ENCODE measurements at places on chromosomes 1 and 21. TPM values are rescaled to one million over a fixed set of nuclear protein-coding genes. Genes with fewer than 3 reads are reported as not detected.

DNA sequence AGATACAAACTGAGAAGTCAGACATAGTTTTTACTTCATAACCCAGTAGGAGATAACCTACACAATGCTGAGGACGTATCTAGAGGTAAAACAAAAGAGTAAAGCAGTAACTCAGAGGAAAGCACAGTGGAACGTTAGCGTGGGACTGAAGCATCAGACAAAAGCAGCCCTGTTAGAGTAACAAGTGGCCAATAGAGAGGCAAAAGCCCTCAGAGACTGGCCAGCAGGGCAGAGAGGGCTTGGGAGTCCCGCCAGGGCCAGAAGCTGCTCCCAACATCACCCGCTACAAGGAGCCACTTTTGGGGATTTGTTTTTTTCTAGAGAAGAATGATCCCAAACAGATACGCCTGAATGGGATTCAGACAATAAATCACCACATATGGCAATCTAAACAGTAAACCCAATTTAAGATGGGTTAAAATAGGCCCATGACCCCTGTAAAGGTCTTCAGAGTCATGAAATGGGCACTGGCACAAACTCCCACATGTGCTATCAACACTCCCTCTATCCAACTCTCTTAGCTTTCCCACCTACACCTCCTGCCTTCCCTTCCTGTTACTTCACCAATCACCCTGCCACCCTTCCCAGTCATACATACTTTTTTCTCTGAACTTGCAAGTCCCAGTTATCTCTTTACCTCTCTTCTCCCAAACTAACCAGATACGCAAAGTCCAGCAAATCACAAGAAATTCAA, 17.2 kb downstream of the TADA1 start:
- no peak for DNase-seq

C1orf116 gene
- 108 TPM for total RNA-seq

DNA sequence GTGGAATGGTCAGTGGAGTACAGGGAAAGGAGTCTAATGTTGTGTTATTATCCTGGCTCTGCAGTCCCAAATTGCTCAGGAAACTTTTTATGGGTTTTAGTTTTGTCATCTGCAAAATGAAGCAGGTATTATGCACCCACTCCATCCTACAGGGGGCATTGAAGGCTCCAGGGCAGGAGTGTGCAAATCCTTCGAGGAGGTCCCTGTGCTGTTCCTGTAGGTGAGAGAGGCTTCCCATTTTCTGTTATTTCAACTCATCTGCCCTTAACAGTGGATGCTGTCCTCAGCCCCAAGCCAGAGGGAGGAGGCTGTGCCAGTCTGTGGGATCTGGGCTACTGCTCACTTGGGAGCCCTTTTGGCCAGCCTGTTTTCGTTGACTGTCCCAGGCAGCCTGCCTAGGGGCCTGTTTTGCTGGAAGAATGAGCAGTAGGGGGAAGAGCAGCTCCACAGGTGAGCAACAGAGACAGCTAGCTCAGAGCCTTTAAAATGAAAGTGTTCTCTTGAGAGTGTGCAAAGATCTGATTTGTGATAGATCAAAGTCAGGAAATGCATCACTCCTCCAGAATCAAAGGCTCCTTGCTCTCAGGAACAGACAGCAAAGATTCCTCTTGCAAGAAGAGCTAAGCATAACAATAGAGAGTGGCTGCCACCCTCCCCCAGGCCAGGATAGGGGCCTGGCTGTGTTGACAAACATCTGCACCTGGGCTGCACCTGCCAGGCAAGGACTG, 317.6 kb upstream of the PROX1 start:
- no peak for DNase-seq

OPRD1 gene
- 1.1 TPM for total RNA-seq

DNA sequence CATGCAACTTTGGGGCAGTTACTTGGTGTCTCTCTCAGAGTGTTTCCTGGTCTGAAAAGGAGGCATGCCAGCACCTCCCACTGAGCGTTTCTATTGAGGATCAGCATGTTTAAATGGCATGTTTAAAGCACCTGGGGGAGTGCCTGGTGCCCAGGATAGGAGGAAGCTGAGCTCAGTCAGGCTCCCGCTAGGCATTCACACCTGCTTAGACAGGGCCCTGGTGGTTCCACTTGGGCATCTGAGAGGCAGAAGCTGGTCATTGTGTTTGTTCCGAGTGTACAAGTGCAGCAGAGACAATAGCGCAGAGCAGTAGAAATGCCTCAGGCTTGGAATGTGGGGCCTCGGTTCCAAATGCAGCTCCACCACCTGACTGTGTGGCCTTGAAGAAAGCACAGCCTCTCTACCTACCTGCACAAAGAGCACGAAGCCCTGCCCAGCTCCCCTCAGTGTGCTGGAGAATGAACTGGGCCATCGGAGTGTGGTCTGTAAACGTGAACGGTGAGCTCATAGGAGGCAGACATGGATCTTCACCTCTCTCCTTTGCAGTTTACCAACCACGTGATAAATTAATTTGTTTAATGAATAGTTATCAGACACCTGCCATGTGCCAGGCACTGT, 20.3 kb upstream of the TMEM222 start:
- no peak for DNase-seq

- no peak for DNase-seq
These were observed 207.9 kb upstream of the LYPLAL1 start for GRCh38 chr1:218965821-218966220.

DNA sequence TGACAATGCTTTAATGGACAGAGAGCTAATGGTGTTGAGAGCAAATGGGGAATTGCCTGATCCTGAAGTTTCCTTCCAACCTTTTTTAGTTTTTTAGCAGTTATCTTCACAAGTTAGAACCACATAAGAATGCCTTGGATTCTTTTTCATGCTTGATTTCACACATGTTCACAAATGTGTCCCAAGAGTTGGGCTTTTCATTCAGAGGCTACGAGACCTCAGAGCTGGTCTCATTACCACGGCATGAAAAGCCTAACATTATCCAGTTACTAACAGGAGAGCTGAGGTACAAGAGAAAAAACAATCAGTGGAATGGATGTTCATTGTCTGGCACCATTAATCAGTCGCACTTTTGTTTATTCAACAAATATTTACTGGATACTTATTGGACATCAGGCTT, 340.6 kb downstream of the ZNF326 start:
- DNase-seq: no peak

AGBL4 gene
- total RNA-seq: 0.79 TPM

Data from type B pancreatic cell (in vitro differentiated cells).